ENCODE measurements at places on chromosomes 6 and 20.

DNA sequence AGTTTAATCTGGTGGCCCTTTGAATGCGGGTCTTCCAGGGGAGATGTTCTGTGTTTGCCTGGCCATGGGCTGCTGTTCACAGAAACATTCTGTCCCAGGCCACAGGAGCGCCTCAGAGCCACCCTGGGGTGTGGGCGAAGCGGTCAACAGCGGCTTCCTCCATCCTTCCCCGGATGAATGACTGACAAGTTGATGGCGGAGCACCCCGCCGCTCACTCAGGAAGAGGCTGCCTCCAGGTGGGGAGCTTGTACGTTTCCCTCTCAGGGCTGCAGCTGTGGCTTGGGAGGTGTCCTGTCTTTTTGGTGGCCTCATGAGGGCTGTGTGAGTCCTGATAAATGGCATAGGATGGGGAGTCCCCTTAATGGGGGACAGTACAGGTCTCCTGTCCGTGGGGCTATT, 178.4 kb downstream of the NRN1 start:
- no peak for DNase-seq

DNA sequence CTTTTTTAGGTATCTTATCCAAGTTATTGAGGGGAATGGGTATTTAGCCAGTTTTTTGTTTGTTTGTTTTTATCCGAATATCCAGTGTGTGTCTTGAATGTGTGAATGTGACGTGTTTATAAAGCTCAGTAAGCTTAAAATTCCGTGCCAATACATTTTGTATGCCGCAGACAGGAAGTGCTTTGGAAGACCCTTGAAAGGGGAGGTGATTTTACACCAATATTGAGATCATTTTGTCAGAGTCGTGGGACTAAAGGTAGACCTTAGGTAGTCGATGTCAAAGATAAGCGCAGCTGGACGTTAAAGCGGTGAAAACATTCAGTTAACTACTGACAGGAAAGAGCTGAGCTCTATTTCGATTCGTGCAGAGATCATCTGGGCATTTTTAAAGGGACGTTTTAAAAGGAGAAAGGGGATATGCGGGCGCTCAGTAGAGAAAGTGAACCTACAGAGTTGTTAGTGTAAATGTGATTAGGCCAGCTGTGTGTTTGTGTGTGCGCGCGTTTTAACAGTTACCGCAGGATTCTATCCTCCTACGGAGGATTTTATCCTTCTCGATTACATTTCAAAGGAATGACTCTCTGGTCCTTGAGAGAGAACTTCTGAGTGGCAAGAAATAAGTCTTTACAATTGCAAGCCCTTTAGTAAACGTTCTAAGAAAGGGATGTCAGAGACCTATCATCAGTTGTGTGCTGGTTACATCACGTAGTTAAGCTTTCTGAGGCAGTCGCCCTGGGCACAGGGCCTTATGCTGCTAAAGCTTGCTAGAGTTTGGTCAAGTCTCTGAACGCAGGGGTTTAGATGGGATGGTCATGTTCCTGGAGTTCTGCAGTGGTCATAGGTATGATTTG, 625 bp upstream of the ECHDC1 start:
- DNase-seq = no peak

- no peak for DNase-seq
These were observed 53.6 kb downstream of the CDS2 start for GRCh38 chr20:5180421-5180820.

DNA sequence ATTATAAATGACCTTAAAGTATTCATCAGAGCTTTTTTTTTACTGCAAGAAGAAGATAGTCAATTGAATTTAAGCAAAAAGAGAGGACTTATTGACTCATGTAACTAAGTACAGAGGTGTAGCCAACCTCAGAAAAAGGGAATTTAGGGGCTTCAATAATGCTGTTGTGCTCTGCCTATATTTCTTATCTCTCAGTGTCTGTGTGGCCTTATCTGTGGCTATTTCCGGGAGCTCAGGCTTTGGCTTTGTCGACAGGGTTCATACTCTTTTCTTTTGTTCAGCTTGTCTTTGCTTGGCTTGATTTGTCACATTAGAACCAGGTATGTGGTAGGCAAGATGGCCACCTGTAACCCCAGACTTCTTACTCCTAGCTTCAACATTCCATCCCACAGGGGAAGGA, 38.6 kb upstream of the FABP7 start:
- DNase-seq = no peak

DNA sequence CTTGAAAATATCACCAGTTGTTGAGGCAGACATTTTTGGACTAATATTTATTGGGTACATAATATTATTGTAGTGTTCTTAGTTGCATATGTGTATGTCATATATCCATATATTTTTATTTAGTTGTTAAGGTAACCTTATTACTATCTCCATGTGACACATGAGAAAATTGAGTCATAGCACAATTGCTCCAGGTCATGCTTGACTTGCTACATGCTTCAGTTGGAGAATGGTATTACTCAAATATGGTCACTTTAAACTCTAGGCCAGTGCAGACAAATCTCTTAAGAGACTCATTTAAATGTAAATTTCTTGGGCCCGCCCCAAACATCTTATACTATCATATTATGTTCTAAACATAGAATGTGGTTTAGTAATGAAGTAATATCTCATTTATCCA, 246.1 kb downstream of the RIMS1 start:
- no peak for DNase-seq

DNA sequence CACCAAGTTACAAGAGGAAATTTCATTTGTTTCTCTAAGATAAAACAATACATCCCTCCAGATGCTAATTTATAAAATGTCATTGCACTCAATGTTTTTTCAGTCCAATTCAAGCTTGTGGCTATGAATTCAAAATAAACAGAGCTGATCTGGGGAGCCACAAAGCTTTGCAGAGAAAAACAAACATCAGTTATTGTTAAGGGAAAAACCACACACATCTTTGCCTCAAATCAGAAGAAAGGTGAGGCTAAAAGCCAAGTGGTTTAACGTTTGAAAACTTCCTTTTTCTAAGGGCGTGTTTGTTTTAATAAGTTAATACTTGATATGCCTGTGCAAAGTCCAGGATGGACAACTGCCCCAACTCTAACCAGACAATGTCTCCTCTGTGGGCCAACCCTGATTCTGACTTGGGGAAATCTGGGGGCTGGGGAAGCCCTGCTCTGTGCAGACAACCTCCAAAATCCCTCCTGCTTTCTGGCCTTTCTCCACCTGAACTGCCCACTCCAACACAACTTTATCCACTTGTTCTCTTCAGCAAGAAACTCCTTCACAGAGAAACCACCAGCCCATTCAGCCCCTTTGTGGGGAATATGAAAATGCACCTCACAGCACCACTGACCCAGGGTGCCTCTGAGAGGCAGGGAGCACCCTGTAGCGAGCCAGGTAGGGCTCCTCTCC, 44.6 kb upstream of the NT5E start:
- DNase-seq = no peak
